Mesothelial cell of epicardium (in vitro differentiated cells): ENCODE measurements at places on chromosomes 7 and 10.

- H3K36me3 ChIP-seq: no peaks in the 10 kb centered on the region
- no peak overlapping the region for H3K27ac ChIP-seq
- no peak for DNase-seq
- H3K4me1 ChIP-seq: no peaks in the 10 kb centered on the region
- no peak overlapping the region for H3K4me3 ChIP-seq
Measured at GRCh38 chr10:14141283-14141682, 189.4 kb downstream of the FRMD4A start.

- no peak overlapping the region for H3K4me3 ChIP-seq
- no peaks in the 10 kb centered on the region for H3K27me3 ChIP-seq
- no peak for DNase-seq
- H3K36me3 ChIP-seq: no peaks in the 10 kb centered on the region
Measured at GRCh38 chr10:64601298-64601697, 1080.1 kb downstream of the REEP3 start.

DNA sequence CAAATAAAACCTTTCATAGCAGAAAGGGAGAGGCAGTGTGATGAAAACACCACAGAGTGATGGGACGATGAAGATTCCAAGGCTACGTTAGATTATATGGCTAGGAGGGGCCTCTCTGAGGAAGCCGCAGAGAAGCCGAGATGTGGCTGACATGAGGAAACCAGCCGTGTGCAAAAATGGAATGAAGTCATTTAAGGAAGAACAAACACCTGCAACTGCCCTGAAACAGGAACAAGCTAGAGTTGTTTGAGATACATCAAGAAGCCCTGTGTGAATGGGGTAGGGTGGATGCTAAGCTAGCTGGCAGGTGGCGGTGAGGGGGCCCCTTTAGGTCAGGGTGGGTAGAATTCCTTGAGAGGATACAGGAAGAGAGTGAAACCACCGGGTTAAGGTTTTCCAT is 129.5 kb downstream of the KLF6 start:
- peaks cover 2% of the 10 kb centered on the region for H3K4me1 ChIP-seq
- H3K27me3 ChIP-seq: no peaks in the 10 kb centered on the region
- H3K27ac ChIP-seq: no peak overlapping the region

DNA sequence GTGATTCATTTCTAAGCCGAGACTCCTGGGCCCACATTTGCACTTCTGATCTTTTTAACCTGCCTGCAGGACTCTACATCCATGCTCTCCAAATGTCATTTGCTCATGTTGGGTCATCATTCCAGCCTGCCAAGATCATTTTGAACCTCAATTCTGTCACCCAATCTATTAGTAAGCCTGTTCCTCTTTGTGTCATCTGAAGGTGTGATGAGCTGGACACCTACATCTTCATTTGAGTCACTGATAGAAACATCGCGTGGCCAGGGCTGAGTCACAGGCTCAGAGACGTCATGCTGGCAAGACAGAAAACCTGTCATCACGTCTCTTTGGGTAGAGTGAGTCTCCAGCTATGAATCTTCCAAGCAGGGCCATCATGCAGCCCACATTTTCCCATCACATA is 65.3 kb upstream of the SLF2 start:
- no peaks in the 10 kb centered on the region for H3K4me1 ChIP-seq
- no peak overlapping the region for H3K27ac ChIP-seq
- H3K27me3 ChIP-seq: peaks cover 86% of the 10 kb centered on the region
- no peak overlapping the region for H3K4me3 ChIP-seq

DNA sequence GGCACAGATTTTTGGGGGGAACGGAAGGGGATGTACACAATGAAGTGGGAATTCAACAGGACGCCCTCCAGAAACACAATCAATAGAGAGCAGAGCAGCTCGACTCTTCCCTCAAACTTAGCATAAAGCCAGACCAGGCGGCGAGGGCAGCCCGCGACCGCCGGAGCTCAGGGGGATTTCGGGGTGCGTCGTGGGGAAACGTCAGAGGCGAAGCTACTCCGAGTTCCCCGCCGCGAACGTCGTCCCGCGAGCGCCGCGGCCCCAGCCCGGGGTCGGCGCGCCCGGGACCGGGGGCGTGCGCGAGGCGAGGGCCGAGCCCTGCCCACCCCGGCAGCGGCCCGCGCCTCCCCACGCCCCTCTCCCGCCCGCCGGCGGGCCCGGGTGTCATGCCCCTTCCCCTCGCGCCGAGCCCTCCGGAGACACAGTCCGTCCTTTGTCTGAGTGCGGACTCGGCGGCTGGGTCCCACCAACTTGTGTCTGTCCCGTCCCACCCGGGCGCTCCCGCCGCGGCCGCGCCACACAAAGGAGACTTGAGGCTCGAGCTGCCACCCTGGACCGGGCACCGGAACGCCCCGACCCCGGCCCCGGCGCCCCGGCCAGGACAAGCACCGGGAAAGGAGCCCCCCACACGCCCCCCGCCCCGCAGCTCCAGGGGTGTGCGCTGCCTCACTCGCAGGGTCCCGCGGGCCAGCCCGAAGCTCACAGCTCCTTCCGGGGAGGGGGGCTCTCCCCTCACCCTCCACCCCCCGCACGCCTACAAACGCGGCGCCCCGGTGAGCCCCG is 634 bp downstream of the EZH2 start:
- H3K27ac ChIP-seq: peak overlapping the region; percentile 97
- H3K4me1 ChIP-seq: peaks cover 12% of the 10 kb centered on the region
- H3K36me3 ChIP-seq: peaks cover 2% of the 10 kb centered on the region
- peak overlapping the region; percentile 95 for H3K4me3 ChIP-seq

DNA sequence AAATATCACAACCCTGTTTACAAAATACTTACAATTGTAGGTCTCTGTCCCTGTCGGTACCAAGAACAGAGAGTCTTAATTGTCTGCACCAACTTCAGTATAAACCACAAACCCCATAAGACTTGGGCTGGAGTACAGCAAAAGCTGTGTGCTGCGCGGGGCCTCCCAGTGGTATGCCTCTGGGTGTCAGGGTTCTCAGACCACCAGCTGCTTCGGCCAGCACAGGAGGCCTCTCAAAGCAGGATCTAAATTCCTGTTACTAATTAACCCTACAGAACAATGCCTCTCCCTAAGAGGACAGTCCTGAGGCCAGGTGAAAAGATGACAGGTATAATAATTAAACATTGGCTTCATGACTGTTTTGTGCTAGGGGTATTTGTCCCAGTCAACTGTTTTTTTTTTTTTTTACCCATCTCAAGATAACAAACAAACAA is 957 bp upstream of the SVIL start:
- peaks cover 31% of the 10 kb centered on the region for H3K36me3 ChIP-seq
- no peaks in the 10 kb centered on the region for H3K27me3 ChIP-seq
- DNase-seq: no peak
- H3K27ac ChIP-seq: peak overlapping the region; percentile 79
- peaks cover 38% of the 10 kb centered on the region for H3K4me1 ChIP-seq

- no peaks in the 10 kb centered on the region for H3K36me3 ChIP-seq
- no peak overlapping the region for H3K27ac ChIP-seq
- H3K4me3 ChIP-seq: no peak overlapping the region
- DNase-seq: no peak
Measured at GRCh38 chr7:9217204-9217603, 783.8 kb downstream of the NXPH1 start.

- no peak overlapping the region for H3K4me3 ChIP-seq
- no peaks in the 10 kb centered on the region for H3K27me3 ChIP-seq
- H3K27ac ChIP-seq: no peak overlapping the region
- H3K36me3 ChIP-seq: peaks cover 22% of the 10 kb centered on the region
- no peaks in the 10 kb centered on the region for H3K4me1 ChIP-seq
Measured at GRCh38 chr10:102523250-102524029, 19.7 kb downstream of the SUFU start.

- no peak for DNase-seq
- no peak overlapping the region for H3K4me3 ChIP-seq
- H3K27ac ChIP-seq: no peak overlapping the region
- no peaks in the 10 kb centered on the region for H3K27me3 ChIP-seq
- no peaks in the 10 kb centered on the region for H3K4me1 ChIP-seq
- peaks cover 1% of the 10 kb centered on the region for H3K36me3 ChIP-seq
Measured at GRCh38 chr7:7861211-7861633, 107.4 kb upstream of the GLCCI1 start.

DNA sequence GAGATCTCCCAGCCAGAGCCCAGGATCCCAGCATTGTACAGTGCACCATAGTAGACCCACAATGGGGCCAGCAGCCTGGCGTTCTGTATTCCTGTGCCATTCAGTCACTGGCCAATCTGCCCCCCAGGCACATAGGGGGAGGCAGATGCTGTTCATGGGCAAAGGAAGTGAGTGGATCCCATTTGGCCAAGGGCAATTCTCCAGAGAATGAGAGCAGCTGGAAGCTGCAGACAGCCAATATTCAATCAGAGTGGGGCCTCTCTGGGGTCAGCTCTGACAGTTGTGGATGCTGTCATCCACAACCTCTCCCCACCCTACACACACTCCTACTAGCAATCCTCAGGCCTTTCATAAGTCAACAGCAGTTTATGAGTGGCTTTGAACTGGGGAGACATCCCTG is 17.5 kb downstream of the STEAP1B start:
- DNase-seq: no peak
- H3K36me3 ChIP-seq: no peaks in the 10 kb centered on the region
- H3K27ac ChIP-seq: no peak overlapping the region

DNA sequence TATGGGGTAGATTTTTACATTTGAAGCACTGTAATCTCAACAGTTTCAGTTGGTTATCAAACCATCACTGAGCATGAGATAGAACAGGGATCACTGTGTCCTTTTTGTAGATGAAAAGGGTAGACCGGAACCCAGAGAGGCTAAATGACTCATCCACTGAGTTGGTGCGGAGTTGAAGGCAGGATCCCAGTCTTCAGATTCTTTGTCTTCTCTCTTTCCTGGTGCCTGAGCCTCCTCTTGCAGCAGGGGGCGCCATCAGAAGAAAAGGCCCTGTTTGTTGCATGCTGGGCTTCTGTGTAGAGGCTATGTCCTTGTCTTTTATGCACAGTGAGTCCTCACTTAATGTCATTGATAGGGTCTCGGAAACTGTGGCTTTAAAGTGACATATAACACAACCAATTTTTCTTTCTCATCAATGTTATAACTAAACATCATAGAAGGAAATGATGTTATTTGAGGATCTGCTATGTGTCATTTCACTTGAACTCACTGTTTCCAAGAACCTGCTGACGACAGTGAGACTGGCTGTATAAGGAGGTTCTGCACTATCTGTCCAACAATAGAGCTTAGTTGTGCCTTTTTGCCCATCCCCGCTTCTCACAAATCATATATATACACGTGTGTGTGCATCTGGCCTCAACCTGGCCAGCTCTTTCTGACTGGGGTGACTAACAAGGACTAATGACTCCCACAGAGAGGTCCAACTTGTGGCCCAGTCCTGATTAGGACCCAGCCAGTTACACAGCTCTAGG is 14.3 kb downstream of the ZNF282 start:
- no peaks in the 10 kb centered on the region for H3K27me3 ChIP-seq
- H3K27ac ChIP-seq: no peak overlapping the region

DNA sequence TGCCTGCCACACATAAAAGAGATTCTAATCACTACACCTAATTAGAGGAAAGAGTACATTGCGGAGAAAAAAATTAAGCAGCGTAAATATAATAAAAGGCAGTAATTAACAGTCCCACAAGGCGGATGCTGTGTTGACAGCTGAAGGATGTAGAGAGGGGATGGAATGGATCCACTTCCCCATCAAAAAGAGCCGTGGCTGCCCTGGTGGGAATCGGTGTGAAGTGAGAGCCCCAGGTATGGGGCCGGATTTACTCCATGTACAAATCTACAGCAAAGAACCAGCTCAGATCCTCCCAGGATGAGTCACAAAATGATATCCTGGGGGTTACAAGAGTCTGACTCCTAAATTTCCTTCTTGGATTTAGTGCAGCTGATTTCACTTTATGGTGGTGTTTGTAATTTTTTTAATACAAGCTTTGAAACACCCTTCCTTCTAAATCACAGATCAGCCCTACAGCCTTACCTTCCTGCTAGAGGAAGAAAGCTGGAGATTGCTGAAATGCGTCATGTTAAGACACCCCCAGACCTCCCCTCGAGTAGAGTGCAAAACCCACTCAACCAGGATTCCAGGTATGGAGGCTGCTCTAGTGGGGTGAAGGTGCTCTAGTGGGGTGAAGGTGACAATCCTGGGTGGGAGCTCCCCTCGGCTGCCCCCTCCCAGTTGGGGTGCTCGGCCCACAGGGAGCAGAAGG is 398.4 kb downstream of the PLXNA4 start:
- DNase-seq: no peak
- no peaks in the 10 kb centered on the region for H3K4me1 ChIP-seq
- no peak overlapping the region for H3K4me3 ChIP-seq
- no peak overlapping the region for H3K27ac ChIP-seq

DNA sequence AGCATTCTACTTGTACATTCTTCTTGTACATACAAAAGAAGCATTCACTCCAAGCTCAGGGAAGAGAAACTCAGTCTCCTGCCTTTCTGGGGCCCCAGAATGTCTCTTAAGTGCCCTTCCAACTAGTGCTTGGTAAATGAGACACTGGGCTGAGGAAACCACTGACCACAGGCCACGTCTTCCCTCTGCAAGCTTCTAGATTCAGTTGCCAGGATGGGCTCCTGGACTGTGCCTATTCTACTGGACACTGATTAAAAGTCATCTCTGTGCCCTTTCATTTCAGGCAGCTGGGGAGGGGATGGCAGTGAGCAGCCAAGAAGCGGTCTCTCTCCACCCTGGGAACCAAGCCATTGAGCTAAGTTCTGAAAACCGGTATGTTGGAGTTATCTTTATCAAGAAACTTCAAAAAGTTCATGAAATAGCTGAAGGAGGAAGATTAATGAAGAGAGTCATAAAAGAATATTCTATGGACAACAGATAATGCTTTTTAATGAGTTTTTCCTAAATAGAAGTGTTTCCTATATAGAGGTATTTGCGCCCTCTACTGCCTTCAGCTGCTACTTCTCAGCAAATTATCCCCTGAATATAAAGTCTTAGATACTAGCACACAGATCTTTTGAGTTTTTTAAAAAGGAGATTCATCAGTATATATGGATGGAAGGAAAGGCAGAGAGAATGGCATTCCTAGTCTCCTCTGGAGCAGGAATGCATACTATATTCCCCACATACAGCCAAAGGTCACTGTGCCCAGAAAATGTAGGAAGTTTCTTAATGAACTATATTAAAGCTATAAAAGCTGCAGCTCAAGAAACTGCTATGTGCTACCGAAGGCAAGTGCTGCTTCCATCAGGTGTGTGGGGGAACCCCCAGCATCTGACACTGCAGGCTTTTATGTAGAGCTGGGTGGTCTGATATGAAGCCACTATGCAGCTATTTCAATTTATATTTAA is 8.4 kb upstream of the IFIT1B start:
- no peak for DNase-seq
- H3K27ac ChIP-seq: peak overlapping the region; percentile 45
- H3K4me1 ChIP-seq: peaks cover 24% of the 10 kb centered on the region
- H3K4me3 ChIP-seq: no peak overlapping the region
- no peaks in the 10 kb centered on the region for H3K36me3 ChIP-seq

DNA sequence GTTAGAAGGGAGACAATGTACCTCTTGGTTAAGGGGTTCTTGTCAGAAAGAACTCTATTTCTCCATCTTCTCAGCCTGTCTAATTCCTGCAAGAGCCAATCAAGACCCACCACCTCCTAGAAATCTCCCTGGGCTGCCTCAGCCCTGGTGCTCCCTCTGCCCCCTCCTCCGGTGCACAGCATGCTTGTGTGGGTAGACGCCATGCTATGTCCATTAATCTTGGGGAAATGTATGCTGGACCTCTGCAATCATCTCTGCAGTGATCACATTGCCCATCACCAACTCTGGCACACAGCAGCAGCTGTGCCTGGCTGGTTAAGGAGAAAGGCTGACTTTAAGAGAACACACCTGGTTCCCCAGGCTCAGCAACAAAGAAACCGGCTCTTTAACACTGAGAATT is 37.3 kb downstream of the SH3PXD2A start:
- H3K36me3 ChIP-seq: no peaks in the 10 kb centered on the region
- no peak overlapping the region for H3K27ac ChIP-seq
- H3K4me1 ChIP-seq: peaks cover 26% of the 10 kb centered on the region
- H3K4me3 ChIP-seq: no peak overlapping the region
- no peaks in the 10 kb centered on the region for H3K27me3 ChIP-seq
